ENCODE measurements at places on chromosomes 5 and 9.

DNA sequence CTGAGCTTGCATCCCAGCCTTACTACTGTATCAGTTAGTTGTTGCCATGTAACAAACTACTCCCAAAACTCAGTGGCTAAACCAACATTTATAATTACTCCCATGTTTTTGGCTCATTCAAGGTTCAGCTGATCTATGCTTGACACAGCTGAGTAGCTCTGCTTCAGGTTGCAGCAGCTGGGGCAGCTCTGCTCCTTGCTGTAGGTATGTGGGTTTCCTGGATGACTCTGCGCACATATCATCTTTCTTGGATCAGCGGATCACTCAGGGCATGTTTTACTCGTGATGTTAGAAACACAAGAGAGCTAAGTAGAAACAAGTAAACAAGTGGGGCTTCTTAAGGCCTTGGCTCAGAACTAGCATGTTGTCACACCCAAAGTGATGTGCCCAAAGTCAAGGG lies 15.1 kb downstream of the TEK start:
- no peak for DNase-seq

DNA sequence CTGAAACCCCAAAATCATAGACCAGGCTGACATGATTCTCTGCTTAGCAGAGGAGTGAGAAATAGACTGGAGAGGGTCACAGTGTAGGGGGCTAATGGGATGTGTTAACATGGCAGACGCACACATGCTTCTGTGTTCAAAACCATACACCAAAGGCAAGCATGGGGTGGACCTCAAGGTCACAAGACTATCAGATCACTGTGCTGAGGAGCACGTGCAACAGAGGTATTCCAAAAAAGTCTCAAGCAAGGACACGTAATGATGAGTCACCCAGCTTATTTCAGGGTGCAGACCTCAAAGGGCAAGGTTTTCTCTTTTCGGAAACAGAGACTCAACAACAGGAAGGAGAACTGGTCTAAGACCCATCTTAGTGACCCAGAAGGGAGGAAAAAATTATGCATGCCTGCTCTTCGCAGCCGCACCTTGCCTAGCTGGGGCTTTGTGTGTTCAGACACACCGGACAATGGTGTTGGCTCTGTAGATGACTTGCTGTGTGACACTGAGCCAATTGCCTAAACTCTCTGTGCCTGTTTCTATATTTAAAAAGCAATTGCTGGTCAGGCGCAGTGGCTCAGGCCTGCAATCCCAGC lies 20.3 kb downstream of the WHRN start:
- no peak for DNase-seq

- no peak for DNase-seq
These were observed 279.8 kb upstream of the POU5F2 start for GRCh38 chr5:94021246-94021645.

DNA sequence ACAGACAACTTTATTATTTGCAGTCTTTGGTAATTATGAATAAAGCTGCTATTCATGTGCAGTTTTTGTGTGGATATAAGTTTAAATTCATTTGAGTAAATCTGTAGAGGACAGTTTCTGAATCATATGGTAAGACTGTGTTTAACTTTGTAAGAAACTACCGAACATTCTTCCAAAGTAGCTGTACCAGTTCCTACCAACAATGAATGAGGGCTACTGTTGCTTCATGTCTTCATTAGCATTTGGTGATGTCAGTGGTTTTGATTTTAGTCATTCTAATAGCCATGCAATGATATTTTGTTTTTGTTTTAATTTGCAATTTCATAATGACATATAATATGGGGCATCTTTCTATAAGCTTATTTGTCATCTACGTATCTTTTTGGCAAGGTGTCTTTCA lies 501.3 kb upstream of the RORB start:
- no peak for DNase-seq

GRCh38 chr5:89638871-89639270 lies 755.9 kb upstream of the MEF2C start:
- DNase-seq: no peak

- DNase-seq: no peak
These were observed 68.9 kb upstream of the ANKRD55 start for GRCh38 chr5:56302027-56302426.

GRCh38 chr5:99005506-99005905 lies 76.7 kb upstream of the CHD1 start:
- DNase-seq: no peak

- DNase-seq: no peak
These were observed 61.5 kb upstream of the RARS1 start for GRCh38 chr5:168424594-168425323.

DNA sequence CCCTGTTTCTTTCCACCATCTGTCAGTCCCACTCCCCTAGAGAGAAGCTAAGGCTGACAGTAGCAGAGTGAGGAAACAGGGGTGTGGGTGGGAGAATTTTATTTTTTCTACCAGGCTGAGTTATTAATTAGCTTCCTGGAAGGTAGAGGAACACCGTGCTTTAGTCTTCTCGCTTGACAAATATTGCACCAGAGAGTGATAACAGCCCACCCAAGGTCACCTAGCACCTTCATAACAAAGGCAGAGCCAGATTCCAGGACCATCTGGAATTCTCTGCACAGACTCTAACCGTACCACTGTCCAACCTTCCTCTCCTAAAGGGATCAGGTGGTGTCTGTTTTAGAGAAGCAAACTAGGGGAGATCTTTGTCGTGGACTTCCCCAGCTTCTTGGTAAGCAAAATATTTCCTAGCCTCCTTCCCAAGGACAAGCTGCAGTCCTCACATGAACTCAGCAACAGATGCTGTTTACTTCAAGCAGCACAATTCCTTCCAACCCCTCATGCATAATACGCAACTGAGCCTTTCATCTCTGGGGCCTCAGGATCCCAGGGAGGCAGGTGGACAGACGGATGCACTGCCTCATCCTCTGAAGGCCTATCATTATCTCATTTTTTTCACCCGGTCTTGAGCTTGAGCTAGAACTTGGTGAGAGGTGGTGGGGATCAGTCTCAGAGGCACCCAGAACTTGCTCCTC lies 308.7 kb upstream of the BRINP1 start:
- no peak for DNase-seq

- no peak for DNase-seq
These were observed 315.0 kb upstream of the PIK3R1 start for GRCh38 chr5:67900514-67900913.

DNA sequence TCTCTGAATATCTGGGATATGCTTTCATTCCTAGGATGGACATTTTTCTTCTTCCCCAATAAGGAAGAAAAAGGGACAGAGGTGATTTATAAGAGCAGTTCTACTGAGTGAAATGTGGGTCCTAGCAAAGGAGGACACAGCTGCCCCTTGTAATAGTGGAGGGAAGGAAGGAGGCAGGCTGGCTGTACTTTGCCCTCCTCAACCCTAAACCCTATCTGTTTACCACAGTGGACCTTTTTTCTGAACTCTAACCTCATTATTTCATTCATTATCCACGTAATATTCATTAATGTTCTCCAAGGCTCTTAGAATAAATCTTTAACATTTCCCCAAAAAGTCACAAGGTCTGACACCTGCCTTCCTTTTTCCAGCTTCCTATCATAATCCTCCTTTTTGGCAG lies 37.8 kb downstream of the GHR start:
- no peak for DNase-seq

- DNase-seq: peak; percentile 37
These were observed 21.5 kb upstream of the ARHGAP26 start for GRCh38 chr5:142748568-142749249.

- no peak for DNase-seq
These were observed 49.8 kb downstream of the PRRT1B start for GRCh38 chr9:131594906-131595665.

DNA sequence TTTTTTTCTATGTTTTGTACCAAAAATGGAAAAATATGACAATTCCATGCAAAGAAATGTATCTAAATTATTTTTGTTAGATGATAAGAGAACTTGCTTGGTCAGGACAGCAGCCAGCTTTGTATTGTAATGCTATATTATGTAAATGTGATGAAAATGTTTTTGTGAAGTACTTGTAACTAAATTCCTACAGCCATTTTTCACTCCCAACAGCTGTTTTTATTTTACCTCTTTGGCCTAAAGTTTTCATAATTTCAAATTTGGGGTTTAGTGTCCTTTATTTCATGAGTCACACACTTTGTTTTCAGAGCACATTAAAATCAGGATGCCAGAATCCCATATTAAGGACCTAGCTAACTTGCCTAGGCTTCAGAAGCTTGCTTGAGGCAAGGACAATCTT lies 64.1 kb downstream of the WDR41 start:
- no peak for DNase-seq

Data from stimulated activated CD8-positive, alpha-beta memory T cell treated with anti-CD3 and anti-CD28 coated beads, Interleukin-7, amount 100 ng/mL, for 1 hour (primary cell).